Spleen (tissue), 13 donors: ENCODE measurements at places on chromosomes 16 and 17. TPM values are rescaled to one million over a fixed set of nuclear protein-coding genes. Genes with fewer than 3 reads are reported as not detected.

ACD gene
- total RNA-seq, result 31.7 TPM

SLC38A8 gene
- total RNA-seq, result not detected

THRA gene
- total RNA-seq, result 15.2 TPM

GSDMA gene
- total RNA-seq, result 0.41 TPM

CNTNAP4 gene
- not detected for total RNA-seq

TBC1D3 gene
- total RNA-seq, result not detected

TBKBP1 gene
- total RNA-seq, result 11.6 TPM

HERPUD1 gene
- total RNA-seq, result 201 TPM

- H3K27me3 ChIP-seq, result no peaks in the 10 kb centered on the region
- no peak overlapping the region for H3K4me3 ChIP-seq
- no peak overlapping the region for H3K27ac ChIP-seq
Observed at GRCh38 chr16:17159617-17160016, 311.1 kb downstream of the XYLT1 start.

DNA sequence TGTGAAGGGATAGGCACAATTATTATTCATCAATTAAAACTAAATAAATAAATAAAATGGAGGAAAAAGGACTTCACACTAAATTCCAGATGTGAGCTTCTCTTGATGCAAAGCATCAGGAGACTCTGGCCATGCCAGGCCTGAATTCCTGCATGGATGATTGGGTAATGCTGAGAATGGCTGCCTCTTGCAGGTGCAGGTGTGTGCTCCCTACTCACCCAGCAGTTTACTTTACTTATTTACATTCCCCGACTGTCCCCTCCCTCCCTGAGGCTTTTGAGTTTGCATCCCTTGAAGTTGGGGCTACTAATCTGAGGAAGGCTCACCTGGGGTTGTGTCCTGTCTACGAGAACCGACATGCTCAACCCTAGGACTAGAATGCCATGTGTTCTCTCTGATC is 200.4 kb downstream of the SHISA9 start:
- H3K36me3 ChIP-seq, result no peaks in the 10 kb centered on the region
- no peaks in the 10 kb centered on the region for H3K27me3 ChIP-seq
- no peaks in the 10 kb centered on the region for H3K4me1 ChIP-seq
- H3K27ac ChIP-seq, result no peak overlapping the region
- H3K4me3 ChIP-seq, result no peak overlapping the region

DNA sequence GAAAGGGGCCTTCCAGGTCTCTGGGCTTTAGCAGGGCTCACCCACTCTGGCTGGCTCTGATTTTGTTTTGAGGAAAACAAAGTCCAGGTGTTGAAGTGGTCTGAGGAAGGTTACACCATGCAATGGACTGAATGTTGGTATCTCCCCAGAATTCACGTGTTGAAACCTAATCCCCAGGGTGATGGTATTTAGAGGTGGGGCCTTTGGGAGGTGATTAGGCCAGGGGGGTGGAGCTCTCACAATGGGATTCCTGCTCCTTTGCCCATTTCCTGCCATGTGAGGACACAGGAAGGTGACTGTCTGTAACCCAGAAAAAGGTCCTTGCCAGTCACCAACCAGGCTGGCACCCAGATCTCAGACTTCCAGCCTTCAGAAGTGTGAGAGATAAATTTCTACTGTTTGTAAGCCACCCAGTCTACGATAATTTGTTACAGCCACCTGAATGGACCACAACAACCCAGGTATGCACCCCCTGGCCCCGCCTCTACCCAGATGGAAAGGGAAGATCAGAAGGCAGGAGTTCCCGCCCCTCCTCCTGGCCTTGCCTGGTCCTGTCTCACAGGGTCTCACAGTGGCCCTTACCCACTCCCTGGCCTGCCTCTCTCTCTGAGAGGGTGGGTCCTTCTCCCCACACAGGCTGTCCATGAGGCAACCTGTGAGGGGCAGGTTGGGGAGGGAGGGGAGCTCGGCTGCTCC is 32.0 kb downstream of the LRRC75A start:
- peaks cover 49% of the 10 kb centered on the region for H3K36me3 ChIP-seq
- no peak overlapping the region for H3K4me3 ChIP-seq
- no peak for DNase-seq
- H3K27ac ChIP-seq, result peak overlapping the region; percentile 3
- H3K27me3 ChIP-seq, result no peaks in the 10 kb centered on the region

GRCh38 chr16:62036101-62036801 is at the start of gene CDH8:
CDH8 (minus strand) TSS chr16:62036438; CDS start chr16:62021403, 15,035 bp downstream.
- H3K4me1 ChIP-seq, result peaks cover 15% of the 10 kb centered on the region
- no peaks in the 10 kb centered on the region for H3K36me3 ChIP-seq
- H3K4me3 ChIP-seq, result no peak within 1 kb of the TSS
- no peak within 1 kb of the TSS for H3K27ac ChIP-seq
- DNase-seq, result peak; percentile 61

- H3K4me1 ChIP-seq, result peaks cover 69% of the 10 kb centered on the region
- H3K27me3 ChIP-seq, result no peaks in the 10 kb centered on the region
- peak overlapping the region; percentile 92 for H3K27ac ChIP-seq
- peak overlapping the region; percentile 69 for H3K4me3 ChIP-seq
Observed at GRCh38 chr17:59842901-59843652, 49.7 kb downstream of the TUBD1 start.

- H3K4me3 ChIP-seq, result no peak overlapping the region
- H3K27me3 ChIP-seq, result no peaks in the 10 kb centered on the region
- no peaks in the 10 kb centered on the region for H3K36me3 ChIP-seq
- no peak overlapping the region for H3K27ac ChIP-seq
- no peaks in the 10 kb centered on the region for H3K4me1 ChIP-seq
Observed at GRCh38 chr17:82148011-82148410, 50.0 kb upstream of the FASN start.

DNA sequence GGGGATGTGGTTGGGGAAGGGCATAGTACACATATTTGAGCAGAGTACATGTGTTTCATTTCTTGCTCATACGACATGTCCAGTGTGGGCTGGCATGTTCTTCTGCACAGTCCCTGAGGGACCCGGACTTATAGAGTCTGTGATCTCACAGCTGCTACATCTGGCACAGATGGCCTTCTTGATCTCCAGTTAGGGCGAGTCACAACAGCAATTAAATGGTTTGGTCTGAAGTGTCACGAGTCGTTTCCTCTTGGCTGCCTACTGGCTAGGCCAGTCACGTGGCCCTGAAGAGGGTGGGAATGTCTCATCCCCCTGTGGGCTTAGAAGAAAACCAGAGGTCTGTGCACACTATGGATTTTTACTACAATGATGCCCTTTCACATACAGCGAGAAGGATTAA is 443.6 kb downstream of the WWOX start:
- no peaks in the 10 kb centered on the region for H3K4me1 ChIP-seq
- no peak overlapping the region for H3K27ac ChIP-seq
- no peak for DNase-seq
- no peaks in the 10 kb centered on the region for H3K27me3 ChIP-seq

GRCh38 chr17:44448412-44448811 is 54.8 kb downstream of the GPATCH8 start:
- peaks cover 7% of the 10 kb centered on the region for H3K4me1 ChIP-seq
- no peak for DNase-seq
- no peak overlapping the region for H3K4me3 ChIP-seq
- H3K27ac ChIP-seq, result no peak overlapping the region
- H3K27me3 ChIP-seq, result no peaks in the 10 kb centered on the region

DNA sequence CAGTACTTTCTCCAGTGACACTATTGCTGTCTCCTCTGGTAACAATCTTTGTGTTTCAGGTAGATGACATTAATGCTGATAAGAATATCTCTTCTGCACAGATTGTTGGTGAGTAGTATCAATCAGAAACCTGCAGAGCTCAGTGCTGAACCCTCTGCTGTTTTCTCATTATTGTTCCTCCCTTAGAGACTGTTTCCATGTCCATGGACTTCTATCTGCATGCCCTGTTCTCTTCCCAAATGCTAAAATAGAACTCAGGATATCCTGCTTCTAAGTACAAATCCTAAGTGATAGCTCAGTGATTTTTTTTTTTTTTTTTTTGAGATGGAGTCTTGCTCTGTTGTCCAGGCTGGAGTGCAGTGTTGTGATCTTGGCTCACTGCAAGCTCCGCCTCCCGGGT is 29.4 kb downstream of the IST1 start:
- H3K4me1 ChIP-seq, result no peaks in the 10 kb centered on the region
- DNase-seq, result no peak
- H3K36me3 ChIP-seq, result peaks cover 100% of the 10 kb centered on the region
- no peaks in the 10 kb centered on the region for H3K27me3 ChIP-seq

DNA sequence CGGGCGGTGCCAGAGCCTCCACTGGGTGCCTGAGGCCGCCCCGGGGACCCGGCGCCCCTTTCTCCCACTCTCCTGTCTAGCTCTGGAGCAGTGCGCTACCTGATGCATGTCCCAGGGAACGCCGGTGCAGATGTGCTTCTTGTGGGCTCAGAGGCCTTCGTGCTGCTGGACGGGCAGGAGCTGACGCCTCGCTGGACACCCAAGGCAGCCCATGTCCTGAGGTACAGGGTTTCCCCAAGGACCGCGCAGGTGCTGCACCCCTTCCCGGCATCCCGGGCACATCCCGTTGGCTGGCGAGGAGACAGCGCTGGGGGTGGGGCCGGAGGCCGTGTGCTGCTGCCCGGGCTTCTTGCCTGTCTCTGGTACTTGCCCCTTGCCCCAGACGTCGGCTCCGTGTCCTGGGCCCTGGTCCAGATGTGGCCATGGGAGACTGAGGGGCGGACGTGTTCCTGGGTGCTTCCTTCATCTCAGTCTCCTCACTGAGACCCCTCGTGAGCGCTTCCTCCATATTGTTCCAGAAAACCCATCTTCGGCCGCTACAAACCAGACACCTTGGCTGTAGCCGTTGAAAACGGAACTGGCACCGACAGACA is 12.5 kb downstream of the RGS11 start:
- H3K27me3 ChIP-seq, result no peaks in the 10 kb centered on the region
- H3K4me1 ChIP-seq, result no peaks in the 10 kb centered on the region
- no peak overlapping the region for H3K4me3 ChIP-seq

- no peaks in the 10 kb centered on the region for H3K4me1 ChIP-seq
- no peak overlapping the region for H3K27ac ChIP-seq
- H3K36me3 ChIP-seq, result peaks cover 31% of the 10 kb centered on the region
- no peaks in the 10 kb centered on the region for H3K27me3 ChIP-seq
- no peak for DNase-seq
- no peak overlapping the region for H3K4me3 ChIP-seq
Observed at GRCh38 chr16:8712589-8713361, 38.4 kb downstream of the ABAT start.

- no peaks in the 10 kb centered on the region for H3K36me3 ChIP-seq
- H3K27ac ChIP-seq, result no peak overlapping the region
- no peak overlapping the region for H3K4me3 ChIP-seq
- no peaks in the 10 kb centered on the region for H3K27me3 ChIP-seq
- no peak for DNase-seq
Observed at GRCh38 chr17:12421646-12422306, 243.9 kb upstream of the MYOCD start.

DNA sequence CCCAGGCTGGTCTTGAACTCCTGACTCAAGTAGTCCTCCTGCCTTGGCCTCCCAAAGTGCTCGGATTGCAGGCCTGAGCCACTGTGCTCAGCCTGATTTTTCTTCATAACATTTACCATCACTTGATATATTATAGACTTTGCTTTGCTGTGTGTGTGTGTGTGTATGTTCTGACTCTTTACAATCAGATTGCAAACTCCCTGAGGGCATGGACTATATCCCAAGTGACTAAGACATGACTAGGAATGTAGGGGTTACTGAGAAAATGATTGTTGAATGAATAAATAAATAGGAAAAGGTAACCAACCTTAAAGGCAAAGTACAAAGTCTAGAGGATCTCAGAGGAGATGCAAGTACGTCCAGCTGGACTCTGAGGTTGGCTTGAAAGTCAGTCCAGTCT is 9.6 kb upstream of the OR2C1 start:
- H3K4me1 ChIP-seq, result no peaks in the 10 kb centered on the region
- H3K36me3 ChIP-seq, result no peaks in the 10 kb centered on the region
- H3K27me3 ChIP-seq, result no peaks in the 10 kb centered on the region
- no peak overlapping the region for H3K27ac ChIP-seq
- no peak for DNase-seq
- H3K4me3 ChIP-seq, result no peak overlapping the region

GRCh38 chr17:65035704-65036103 is 20.8 kb downstream of the GNA13 start:
- H3K27me3 ChIP-seq, result no peaks in the 10 kb centered on the region
- peaks cover 69% of the 10 kb centered on the region for H3K4me1 ChIP-seq
- peak overlapping the region; percentile 73 for H3K27ac ChIP-seq
- no peak overlapping the region for H3K4me3 ChIP-seq
- peaks cover 3% of the 10 kb centered on the region for H3K36me3 ChIP-seq

DNA sequence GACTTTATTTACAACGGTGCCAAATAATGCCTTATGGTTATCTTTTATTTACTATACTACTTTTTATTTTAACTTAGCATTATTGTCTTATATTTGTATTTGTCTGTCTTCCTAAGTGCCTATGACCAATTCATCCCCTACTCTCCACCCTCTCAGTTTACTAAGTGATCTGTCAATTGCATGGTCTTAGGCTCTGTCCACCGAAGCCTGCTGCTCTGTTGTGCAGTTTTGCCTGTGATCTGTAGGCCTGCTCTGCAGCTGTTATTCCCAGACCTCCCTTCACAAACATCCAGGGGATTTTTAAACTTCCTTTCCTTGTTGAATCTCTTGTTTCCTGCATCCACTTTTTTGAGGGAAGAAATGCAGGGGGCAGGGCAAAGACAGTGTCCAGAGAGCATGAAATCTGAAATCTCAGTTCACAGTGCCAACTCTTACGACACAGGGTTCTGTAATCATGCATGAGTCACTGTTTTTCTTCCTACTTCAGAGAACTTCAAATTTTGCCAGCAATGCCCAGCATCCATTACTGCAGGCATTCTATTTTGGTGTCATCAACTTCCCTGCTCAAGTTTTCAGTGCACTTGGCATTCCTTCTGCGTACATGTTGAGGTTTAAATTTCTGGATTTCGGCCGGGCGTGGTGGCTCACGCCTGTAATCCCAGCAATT is 11.4 kb downstream of the SLFN5 start:
- H3K36me3 ChIP-seq, result no peaks in the 10 kb centered on the region
- peak overlapping the region; percentile 51 for H3K27ac ChIP-seq
- H3K4me1 ChIP-seq, result peaks cover 65% of the 10 kb centered on the region
- no peak overlapping the region for H3K4me3 ChIP-seq
- no peaks in the 10 kb centered on the region for H3K27me3 ChIP-seq

DNA sequence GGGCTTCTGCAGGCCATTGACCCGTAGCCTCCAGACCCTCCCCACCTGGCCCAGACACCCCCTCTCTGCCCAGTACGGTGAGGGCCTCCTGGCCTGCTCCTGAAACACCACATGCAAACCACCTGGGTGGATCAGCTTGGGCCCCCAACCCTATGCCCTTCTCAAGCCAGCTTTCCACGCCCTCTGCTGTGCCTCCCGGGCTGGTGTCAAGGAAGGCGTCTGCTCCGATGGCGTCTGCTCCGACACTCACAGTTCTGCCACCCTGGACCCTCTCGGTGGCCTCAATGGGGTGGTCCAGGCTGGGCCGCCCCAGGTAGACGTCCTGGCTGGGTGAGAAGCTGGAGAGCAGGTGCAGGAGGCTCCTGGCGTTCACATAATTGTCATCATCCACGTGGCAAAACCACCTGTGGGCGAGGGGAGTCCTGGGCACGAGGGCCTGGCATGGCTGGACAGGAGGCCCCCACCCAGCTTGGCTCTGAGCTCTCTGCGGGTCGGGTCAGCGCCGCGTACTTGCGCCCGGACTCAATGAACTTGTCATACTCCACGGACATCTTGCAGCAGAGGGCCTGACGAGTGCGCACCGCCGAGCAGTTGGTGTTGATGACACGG is 1.4 kb downstream of the RFNG start:
- H3K4me3 ChIP-seq, result peak overlapping the region; percentile 94
- no peaks in the 10 kb centered on the region for H3K27me3 ChIP-seq
- no peaks in the 10 kb centered on the region for H3K36me3 ChIP-seq
- H3K4me1 ChIP-seq, result peaks cover 33% of the 10 kb centered on the region
- DNase-seq, result peak; percentile 70
